ENCODE measurements at places on chromosomes 6 and 20.

DNA sequence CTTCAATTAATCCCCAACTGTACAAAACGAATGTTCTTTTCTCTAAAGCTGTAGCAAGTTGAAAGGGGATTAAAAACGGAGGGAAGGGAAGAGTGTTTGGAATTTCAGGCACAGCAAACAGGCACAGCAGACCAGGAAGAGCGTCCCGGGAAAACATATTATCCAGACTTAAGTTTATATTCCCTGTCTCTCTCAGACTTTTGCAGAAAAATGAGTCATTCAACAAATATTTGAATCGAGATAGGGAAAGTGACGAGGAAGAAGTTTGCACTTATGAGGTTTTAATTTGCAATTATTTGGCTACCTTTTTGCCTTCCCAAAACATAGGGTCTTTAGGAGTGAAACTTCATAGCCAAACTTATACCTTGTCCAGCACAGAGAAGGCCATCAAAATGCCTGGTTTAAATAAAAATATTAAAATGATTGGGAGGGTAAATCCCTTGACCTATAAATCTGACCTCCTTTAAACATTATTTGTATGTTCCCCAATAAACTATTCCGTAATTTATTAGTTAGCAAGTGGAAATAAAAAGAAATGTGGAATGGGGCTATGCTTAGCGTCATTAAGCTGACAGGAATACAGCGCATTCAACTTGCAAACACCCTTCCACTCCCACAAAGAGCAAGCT is 16.0 kb downstream of the HFE start:
- no peak for DNase-seq

- DNase-seq = no peak
Observed at GRCh38 chr6:44462797-44463727, 75.6 kb downstream of the CDC5L start.

DNA sequence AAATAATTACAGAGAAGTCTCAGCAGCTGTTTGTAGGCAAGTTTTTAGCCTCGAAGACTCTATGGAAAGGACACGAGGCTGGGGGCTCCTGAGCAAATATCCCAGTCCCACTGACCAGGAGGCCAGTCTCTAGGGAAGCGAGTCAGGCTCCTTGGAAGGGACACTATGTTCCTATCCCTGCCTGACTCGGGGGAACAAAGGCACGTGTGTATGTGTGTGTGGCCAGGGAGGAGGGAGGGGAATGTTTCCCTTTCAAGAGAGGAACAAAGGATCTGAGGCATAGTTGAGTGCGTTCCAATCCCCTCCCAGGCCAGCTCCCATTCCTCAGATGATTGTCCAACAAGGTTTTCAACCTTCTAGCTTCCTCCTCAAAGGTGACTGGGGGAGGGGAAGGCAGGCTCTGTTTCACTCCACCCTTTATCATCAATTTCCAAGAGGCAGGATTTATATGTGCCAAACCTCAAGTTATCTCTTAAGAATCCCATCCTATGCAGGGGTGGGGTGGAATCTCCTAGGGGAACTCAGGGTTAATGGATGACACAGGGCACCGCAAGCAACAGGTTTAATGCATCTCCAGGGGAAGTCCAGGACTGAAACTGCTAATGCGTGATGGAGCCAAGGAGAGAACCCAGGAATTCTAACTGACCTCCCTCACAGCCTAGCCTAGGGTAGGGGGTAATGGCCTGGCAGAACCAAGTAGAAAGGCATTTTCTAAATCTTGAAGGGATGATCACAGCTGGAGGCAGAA is 9.9 kb downstream of the BCL2L1 start:
- no peak for DNase-seq

GRCh38 chr6:148898376-148899014 is 151.7 kb downstream of the UST start:
- no peak for DNase-seq

GRCh38 chr6:137602313-137603197 is 108.4 kb upstream of the OLIG3 start:
- no peak for DNase-seq

GRCh38 chr6:158629367-158630221 is 14.9 kb downstream of the DYNLT1 start:
- DNase-seq = no peak

DNA sequence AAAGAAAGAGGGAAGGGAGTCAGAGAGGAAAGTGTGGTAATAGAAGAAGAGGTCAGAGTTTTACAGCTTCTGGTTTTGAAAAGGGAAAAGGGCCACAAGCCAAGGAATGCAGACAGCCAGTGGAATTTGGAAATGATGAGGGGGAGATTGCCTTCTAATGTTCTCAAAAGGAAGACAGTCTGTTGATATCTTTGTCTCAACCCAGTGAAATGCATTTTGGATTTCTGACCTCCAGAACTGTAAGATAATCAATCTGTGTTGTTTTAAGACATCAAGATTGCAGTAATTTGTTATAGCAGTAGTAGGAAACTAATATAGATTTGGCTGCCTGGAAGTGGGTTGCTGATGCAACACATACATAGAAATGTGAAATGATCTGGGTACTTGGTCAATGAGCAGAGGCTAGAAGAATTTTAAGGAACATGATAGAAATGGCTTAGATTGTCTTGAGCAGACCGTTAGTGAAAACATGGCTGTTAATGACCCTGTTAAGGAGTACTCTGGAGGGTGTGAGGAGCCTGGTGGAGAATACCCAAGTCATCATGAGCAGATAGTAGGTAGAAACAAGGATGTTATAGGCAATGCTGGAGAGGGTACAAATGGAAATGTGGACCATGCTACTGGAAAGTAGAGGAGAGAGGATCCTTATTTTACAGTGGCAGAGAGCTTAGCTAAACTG is 255.8 kb upstream of the RAB32 start:
- DNase-seq = no peak

DNA sequence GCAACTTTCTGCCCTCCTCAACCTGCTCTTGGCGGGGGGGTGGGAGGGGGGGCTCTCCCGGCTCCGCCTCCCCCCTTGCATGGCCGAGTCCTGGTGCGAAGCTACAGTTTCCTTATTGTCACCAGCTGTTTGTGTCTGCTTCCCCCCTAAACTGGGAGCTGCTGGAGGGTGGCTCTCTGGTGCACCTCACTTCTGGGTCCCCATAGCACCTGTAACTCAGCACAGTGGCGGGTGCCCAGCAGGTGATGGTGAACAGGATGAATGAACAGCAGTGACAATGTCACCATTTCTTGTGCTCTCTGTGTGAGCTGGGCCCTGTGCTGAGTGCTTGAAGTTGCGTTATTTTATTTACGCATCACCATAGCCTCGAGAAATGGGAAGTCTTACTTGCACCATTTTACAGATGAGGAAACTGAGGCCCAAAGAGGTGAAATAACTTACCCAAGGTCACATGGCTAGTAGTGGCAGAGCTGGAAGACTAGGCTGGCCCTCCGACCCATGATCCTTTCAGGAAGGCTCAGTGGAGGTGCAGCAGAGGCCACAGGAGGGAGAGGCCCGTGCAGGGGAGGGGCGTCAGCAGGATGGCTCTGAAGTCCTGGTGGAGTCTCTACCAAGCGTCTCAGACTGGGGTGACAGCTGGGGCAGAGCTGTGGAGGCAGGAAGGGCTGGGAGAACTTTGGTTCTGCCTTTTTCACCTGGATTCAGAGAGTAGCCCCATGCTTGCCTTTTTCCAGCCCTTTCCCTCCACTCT is 41.8 kb downstream of the SRC start:
- DNase-seq = no peak
